ENCODE measurements at places on chromosomes 16 and 17.
A peak's percentile ranks its signal among the peaks of the same experiment; 100 is the strongest.

- DNase-seq, result no peak
Observed at GRCh38 chr16:7493133-7493532, 160.5 kb downstream of the RBFOX1 start.

- no peak for DNase-seq
Observed at GRCh38 chr17:5413682-5414081, 5.8 kb downstream of the NUP88 start.

DNA sequence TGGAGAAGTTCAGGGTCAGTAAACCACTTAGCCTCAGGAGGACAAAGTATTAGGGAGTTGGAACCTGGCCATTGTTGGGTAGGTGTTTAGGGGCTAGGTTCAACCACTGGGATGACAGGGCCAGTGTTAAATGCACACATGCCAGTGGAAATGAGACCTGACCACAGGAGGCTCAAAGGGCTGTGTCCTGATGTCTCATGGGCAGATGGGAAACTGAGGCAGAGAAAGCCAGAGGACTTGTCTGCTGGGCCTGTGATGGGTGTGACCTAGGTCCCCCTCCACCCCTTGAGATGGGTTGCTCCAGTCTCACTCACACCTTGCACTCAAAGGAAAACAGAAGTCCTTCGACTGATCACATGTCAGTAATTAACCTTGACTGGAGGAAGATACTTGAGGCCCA lies 16.0 kb downstream of the CPNE2 start:
- DNase-seq, result no peak

GRCh38 chr17:29585080-29585751 lies 4.2 kb downstream of the GIT1 start:
- DNase-seq, result no peak

DNA sequence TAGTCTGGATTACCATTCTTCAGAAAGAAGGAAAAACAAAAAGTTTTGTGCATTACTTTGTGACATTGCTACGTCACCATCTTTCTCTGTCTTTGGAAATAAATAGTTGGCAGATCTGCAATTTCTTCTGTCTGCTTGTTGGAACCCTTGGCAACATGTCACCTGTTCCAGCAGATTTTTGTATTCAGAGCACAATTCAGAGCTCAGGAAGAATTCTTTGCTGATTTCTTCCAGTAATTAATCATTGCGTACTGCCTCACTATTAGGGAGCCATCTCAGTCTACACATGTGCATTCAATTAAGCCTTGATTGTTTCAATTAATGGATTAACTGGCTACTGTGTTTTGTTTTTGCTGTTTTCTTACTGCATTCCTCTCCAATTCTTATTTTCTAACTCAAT lies 467.2 kb downstream of the CDH8 start:
- no peak for DNase-seq

- no peak for DNase-seq
Observed at GRCh38 chr16:75234856-75235696, 16.3 kb downstream of the CTRB1 start.

GRCh38 chr17:60305141-60305540 lies 86.8 kb downstream of the USP32 start:
- DNase-seq, result peak; percentile 2

DNA sequence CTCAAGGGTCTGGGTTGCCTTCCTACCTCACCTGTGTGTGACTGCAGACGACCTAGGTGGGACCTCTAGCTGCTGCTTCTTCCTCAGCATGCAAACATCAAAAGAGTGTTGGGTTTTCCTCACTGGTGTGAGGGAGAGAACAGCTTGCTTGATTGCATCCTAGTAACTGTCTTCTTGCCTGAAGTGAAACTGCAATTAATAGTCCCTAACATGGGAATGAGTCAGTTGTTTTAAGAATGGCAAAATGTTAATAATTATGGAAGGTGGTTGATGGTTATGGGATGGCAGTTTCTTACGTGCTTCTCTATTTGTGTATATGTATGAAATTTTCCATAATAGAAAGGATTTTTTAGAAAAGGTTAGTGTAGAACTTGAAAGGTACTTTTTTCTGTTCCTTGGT lies 5.9 kb downstream of the POLR2C start:
- DNase-seq, result no peak

GRCh38 chr16:88616320-88616719 lies 22.1 kb upstream of the IL17C start:
- DNase-seq, result no peak

- no peak for DNase-seq
Observed at GRCh38 chr17:2177235-2177811, 122.4 kb downstream of the HIC1 start.

DNA sequence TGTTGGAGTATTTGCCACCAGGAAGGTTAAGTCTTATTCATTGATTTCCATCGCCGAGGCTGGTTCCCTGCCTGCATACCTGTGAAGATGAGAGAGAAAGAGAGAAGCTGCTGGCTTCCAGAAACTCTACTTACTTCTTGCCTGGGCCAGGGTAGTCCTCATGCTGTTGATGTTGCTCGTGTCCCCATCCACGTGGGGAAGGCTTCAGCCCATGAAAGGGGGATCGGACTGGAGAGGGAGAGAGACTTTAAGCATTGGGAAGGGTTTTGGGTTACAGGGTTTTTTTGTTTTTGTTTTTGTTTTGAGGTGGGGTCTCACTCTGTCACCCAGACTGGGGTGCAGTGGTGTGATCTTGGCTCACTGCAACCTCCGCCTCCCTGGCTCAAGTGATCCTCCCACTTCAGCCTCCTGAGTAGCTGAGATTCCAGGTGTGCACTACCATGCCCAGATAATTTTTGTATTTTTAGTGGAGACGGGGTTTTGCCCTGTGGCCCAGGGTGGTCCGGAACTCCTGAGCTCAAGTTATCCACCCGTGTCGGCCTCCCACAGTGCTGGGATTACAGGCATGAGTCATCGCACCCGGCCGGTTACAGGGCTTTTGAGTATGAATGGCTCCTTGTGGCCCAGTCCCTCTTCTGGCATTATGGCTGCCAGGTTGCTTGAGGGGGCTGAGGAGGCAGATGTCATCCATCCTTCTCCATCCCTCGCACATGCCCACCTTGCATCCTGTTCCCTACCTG lies 26.6 kb downstream of the ITGB3 start:
- no peak for DNase-seq

- no peak for DNase-seq
Observed at GRCh38 chr16:69932228-69932627, 18.9 kb upstream of the CLEC18A start.

- peak; percentile 1 for DNase-seq
Observed at GRCh38 chr16:19375561-19376158, 42.0 kb upstream of the TMC5 start.

DNA sequence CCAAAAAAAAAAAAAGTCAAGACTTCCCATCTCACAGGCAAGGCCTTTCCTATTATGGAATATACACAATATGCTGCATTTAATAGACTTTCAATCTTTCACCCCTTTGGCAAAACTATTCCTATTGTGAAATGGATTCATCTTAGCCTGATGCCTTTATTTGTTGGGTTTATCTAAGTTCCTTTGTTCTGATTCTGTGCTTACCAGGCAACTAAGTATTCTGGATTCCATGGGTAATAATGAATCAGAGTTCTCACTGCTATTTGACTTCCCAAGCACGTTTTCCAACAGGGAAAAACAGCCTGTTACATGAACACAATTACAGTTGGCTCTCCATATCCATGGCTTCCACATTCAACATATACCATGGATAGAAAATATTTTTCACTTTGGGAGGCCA lies 135.5 kb downstream of the MYO1D start:
- no peak for DNase-seq

DNA sequence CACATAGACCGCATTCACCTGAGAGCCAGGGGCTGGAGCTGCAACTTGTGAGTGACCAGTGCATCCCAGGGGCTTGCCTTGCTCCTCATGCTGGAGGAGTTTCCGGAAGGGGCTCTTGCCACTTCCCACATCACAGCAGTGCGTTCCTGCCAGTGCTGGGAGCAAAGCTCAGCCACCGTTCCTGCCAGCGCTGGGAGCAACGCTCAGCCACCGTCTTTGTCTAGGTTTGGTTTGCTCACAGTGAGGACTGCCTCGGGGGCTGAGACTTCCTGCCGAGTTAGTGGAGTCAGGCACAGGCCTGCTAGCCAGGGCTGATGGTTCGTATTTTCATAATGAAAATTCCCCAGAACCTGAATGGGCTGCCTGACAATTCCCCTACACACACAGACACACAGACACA lies 5.4 kb upstream of the CHRNE start:
- DNase-seq, result no peak

DNA sequence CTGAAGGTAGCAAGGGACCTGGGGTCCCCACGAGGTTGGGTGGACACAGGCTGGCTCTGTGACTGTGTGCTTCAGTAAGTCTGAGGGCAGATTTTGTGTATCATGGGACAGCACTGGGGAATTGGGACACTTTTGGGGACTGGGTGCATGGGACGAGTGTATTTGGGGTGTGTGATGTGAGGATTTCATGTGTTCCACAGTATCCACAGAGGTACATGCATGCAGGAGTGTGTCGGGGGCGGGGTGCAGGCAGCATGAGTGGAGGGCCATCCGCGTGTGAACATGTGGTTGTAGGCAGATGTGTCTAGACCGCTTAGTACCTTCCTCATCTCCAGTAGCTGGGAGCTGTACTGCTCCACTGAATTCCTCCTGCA lies 1.1 kb upstream of the DLX3 start:
- no peak for DNase-seq

DNA sequence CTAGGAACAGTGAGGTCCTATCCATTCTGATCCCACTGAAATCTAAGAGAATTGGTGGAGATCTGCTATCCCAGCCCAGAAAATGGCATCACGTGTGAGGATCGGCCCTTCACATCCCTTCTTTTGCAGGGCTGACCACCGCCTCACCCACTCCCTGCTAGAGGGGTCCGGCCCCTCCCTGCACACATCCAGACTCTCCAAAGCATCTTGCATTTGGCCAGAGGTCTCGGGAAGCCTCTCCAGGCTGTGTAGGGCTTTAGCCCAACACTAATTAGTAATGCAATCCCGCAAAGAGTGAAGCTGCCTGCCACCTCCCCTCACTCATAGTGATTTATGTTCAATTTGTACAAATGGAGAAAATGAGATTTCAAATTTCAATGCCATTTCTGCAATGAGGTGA lies 434.4 kb upstream of the ZFHX3 start:
- DNase-seq, result no peak

DNA sequence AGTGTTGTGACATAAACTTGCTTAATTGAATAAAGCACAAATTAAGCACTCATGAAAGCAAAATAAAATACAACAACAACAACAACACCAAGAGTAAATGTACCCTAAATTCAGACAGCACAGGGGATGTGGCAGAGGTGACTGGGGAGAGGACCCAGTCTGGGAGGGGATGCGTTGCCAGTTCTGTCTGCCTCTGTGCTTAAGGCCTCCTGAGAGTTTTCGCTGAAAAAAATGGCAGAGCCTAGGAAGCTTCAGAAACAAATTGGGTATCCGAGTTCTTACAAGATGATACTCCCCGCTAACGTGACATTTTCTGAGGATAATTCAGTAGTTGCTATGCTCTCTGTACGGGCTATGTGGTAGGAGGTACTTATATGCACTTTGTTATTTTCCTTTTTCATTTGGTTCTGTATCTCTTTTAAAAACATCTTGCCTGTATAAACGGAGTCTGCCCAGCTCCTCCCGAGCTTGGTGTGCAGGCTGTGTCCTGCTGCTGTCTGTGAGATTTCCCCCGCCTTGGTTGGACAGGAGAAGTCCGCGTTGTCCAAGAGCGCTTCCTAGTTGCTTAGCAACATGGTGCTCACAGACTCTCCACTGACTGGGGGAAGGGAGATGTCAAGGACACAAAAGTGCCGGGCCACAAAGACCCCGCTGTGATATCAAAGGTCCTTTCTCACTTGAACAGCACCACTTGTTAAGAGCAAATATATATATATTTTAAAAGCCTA lies 134.2 kb upstream of the CPHXL start:
- DNase-seq, result no peak

DNA sequence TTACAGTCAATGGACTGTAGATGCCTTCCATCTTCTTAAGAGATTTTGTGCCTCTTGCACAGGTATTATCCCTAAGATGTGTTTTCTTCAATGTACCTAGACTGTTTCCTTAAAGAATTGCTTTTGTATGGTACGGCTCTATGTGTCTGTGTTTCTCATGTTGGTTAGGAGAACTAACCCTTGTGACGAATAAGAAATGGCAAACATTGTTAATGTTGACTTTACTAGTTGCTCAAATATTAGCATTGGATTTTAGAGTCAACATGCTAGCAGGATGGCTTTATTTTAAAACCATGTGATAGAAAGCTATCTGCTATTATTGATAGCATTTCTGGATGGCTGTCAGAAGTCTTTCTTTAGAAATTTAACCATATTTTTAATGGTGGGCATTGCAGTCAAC lies 34.5 kb downstream of the WWOX start:
- no peak for DNase-seq

DNA sequence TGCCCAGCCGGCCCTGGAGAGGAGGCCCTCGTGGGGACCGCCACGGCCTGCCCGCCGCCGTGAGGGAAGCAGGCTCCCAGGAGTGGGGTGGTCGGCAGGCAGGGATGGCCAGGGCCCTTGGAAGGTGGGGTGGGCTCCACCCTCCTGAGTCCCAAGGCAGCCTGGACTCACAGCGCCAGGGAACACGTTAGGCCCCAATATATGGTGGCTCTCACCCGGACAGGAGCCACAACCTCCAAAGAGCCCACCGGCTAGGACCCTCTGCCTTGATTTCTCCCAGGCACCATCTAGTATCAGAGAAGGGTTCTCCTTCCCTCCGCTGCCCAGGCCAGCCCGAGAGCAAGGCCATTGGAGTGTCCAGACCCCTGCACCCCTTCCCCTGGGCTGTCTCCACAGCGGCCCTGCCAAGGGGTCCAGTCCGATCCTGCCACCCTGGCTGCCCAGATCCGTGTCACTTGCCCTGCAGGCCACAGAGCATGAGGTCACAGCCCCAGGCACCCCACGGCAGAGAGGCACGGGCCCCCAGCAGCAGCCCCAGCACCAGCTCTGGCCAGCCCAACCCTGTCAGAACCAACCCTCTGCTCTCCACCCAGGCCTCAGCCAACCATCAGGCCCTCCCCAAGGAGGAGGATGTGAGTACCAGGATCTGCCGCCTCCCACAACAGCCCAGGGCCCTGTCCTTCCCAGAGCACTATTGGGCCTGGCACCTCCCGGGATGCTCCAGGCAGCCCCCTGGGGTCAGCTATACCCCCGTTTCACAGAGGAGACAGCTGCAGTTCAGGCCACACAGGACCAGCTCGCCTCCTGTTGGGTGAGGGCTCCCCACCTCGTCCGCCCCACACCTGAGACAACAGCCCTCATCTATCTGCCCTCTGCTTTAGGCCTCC lies 1.1 kb upstream of the AXIN1 start:
- DNase-seq, result peak; percentile 15

- DNase-seq, result no peak
Observed at GRCh38 chr16:29729116-29729521, 16.7 kb downstream of the C16orf54 start.

DNA sequence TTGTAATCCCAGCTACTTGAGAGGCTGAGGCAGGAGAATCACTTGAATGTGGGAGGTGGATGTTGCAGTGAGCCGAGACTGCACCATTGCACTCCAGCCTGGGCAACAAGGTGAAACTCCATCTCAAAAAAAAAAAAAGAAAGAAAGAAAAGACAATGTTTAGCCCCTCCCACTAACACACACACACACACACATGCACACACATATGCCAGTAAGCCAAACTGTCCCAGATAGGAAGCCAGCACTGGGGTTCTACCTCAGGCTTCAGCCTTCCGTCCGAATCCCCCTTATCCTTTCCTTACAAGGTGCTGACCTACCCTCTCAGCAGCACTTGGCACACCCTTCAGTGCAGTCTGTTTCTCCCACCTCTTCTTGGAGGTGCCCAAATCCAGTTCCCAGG lies 8.7 kb upstream of the KCNH6 start:
- no peak for DNase-seq

- DNase-seq, result no peak
Observed at GRCh38 chr16:102060-102855, 24.2 kb downstream of the MPG start.

GRCh38 chr16:21710938-21711337 lies 47.2 kb downstream of the OTOA start:
- DNase-seq, result no peak

- no peak for DNase-seq
Observed at GRCh38 chr17:60645918-60646523, 31.6 kb upstream of the BCAS3 start.

Measured in effector memory CD8-positive, alpha-beta T cell (primary cell).